ENCODE measurements at places on chromosomes 4 and X.

DNA sequence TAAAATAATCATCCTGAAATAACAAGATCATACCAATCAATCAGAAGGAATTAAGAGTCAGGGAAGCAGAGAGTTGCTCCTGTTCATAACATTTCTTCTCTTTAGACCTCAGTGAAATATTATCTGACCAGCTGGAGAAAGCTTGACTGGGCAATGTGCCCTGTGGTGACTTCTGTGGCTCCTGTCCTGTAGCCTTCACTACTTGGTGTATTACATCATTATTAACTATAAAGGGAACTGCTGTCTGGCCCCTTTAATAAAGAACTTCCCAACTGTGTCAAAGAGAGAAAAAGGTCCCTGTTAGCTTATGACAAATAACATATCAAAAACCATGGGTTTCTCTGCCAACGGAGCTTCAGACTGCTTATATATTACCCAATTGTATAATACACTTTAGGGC lies 18.0 kb downstream of the OPHN1 start:
- DNase-seq, result peak; percentile 37

GRCh38 chrX:129092757-129093156 lies 430.5 kb downstream of the SMARCA1 start:
- DNase-seq, result no peak

DNA sequence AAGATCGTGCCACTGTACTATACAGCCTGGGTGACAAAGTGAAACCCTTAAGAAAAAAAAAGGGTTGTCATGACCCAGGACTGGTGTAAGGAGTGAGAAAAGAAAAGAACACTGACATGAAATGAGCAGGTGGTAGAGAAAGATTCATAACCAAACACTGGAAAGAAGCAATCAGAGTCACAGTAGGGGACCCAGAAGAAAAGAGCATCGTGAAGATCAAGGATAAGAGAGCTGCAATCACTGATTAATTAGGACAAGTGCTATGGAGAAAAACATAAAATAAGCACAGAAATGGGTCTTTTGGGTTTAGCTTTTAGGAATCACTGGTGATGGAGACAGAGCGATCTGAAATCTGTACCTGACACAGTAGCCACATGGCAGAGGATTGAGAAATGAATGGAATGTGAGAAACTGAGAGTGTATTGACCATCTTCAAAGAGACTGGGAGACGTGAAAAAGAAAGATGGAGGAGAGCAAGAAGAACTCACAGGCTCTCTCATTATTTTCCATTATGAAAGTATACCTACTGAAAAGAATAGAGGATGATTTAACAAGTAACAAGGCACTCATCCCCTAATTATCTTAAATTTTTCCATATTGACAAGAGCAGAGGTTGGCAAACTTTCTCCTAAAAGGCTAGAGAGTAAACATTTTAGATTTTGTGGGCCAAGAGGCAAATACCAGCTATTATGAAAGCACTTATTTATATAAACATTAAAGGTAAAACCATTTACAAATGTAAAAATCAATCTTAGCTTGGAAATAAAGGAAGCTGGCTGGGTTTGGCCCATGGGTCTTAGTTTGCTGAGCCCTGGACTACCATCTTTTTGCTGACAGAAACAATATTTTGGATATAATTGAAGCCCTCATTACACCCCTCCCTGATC lies 7.3 kb downstream of the TMEM154 start:
- no peak for DNase-seq

- no peak for DNase-seq
These were observed 199.8 kb upstream of the SFRP2 start for GRCh38 chr4:153988492-153989363.

GRCh38 chr4:116397291-116397690 lies 688.1 kb downstream of the TRAM1L1 start:
- DNase-seq, result no peak

DNA sequence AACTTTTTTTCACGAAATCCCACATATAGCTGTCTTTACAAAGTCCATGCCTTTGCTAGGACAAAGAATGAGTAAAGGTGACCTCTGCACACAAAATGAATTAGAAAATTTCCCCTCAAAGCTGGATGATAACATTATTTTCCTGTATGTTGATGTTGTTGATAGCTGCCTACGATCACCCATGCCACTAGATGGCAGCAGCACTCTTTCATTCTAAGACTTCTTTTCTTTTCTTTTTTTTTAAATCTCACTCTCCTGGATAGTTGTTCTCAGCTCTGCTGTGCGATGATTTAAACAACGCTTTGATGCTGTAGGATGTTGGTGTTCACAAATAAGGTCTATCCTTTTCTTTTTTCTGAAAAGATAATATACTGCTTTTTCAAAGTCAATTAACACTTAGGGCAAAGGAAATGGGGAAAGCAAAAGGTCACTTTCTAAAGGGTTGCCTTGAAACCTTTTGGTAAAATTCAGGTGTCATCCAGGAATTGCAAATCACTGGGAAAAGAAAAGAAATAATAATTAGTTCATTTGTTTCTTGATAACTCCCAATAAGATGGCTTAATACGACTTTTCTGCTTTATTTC lies 266.8 kb downstream of the C4orf33 start:
- peak; percentile 44 for DNase-seq

DNA sequence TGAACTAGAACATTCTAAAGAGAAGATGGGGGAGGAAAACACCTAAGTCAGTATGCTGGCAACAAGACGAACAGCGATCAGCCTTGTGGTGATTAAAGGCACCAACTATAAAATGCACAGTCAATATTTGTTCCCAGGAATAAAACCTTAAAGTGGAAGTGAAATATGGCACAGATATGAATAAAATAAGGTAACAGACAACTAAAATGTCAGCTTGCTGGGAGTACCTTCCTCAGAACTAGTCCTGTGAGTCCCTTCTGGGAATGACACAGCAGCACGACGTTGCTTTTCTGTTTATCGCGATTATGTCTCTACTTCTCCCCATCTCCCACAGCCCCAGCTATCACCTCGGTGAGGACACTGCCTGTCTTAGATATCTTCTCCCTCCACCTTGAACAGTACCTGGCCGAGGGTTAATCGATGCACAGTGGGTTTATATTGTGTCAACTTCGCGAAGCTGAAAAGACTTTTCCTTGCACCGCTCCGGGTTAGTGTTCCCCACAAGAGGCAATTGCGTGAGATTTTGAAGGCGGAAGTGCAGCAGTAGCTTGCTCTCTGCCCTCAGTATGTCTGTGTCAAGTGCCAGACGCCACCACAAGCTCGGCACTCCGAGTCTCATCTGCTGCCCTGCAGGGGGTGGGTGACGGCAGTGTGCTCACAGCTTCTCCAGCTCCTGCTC lies 17.4 kb downstream of the MTNR1A start:
- DNase-seq, result no peak

- DNase-seq, result no peak
These were observed 22.6 kb downstream of the RELL1 start for GRCh38 chr4:37663552-37663951.

DNA sequence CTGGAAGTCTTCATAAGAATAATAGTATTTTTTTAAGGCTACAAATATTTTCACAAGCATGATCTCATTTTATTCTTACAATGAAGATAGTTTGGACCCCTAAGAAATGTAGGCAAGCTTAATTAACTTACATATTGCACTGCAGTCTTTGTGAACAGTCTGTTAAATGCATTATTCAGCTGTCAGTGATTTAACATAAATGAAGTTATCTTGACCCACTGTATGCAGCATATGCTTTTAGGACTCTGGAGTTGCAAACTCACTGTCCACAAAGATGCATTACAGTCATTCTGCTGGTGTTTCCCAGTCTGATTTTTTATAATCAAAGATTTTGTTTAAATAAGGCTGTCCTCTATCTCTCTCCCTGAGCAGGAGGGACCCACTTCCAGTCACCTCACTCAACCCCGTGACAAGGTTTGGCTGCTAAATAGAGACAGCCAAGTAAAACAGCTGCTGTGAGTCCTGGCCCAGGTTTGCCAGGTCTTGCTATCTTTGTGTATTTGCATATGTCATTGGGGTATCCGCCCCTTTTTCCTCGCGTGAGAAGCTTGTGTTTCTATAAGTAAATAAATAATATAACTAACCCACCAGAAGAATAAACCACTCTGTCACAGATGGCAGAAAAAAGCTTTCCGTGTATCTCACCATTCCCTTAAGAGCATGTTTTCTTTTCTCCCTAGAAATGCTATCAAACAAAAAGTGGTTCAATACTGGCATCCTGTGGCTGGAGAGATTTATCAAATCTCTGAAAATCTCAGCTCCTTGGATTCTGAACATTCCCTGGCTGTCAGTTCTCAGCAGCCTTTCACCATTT lies 67.0 kb downstream of the SLC7A11 start:
- DNase-seq, result peak; percentile 34

DNA sequence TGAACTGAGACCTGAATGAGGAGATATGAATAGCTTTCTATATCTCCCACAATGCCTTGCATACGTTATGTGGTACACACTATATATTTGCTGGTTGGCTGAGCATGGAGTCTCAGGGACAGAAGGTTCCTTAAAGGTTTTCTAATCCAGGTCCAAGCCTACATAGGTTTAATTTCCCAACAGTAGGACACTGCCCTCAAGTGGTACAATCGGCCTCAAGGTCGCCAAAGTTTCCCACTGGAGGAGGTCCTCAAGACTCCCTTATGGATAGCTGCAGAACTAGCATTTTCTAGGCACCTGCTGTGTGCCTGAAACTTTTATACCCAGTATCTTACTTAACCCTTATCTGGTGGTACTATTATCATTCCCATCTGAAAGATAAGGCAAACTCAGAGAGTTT lies 21.0 kb upstream of the EFNB1 start:
- no peak for DNase-seq

DNA sequence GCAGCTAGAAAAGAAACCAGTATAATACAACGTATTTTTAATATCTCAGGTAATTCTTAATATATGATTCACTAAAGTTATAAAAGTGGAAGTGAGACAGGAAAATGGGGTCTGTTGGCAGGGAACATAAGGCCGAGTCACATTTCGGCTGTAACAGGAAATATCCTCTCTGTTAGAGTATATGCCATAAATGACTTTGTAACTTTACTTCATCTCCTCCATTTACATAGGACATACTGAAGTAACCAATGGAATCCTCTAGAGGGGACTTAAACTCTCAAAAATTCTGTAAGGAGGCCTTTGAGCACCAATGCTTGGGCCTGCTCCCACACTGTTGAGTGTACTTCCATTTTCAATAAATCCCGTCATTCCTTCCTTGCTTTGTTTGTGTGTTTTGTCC lies 71.3 kb downstream of the ANKRD17 start:
- no peak for DNase-seq

- no peak for DNase-seq
These were observed 34.7 kb downstream of the CCNI start for GRCh38 chr4:77040854-77041725.

- DNase-seq, result no peak
These were observed 113.0 kb upstream of the DCLK2 start for GRCh38 chr4:149965206-149965605.

DNA sequence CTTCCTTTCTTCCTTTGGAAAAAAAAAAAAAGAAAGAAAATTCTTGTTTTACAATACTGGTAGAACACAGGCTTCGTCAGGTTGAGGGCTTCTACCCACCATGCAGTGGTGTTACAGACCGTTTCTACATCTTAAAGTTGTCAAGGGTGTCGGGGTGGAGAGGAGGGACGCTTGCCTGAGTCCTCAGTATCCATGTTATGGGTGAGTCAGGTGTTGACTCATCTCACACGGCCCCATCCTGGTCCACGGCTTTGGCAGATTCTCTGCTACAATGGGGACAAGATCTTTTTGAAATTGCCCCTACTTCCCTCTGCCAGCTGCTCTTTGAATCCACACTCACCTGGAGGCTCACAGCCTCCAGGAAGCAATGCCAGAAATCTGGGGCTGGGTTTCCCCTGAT lies 310.3 kb upstream of the ZFP42 start:
- no peak for DNase-seq

DNA sequence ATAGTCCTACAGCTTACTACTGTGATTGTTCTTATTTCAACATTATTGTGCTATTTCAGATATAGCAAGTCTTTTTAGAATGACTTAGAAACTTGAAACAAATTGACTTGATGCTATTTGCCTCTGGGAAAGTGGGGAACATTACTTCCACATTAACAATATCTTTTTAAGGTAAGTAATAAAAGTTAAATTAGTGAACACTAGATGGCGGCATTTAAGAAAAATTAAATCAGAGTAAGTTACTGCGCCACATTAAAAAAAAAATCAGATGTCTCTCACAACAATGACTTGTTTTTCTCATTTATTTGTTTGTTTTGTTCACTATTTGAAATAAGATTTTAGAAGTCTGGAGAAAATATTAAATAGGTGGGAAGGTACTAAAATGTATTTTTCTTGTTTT lies 1026.9 kb upstream of the SLIT2 start:
- DNase-seq, result peak; percentile 4

GRCh38 chrX:72465889-72466288 lies 106.8 kb downstream of the HDAC8 start:
- no peak for DNase-seq

GRCh38 chr4:17636341-17636695 lies 21.9 kb downstream of the MED28 start:
- DNase-seq, result no peak

DNA sequence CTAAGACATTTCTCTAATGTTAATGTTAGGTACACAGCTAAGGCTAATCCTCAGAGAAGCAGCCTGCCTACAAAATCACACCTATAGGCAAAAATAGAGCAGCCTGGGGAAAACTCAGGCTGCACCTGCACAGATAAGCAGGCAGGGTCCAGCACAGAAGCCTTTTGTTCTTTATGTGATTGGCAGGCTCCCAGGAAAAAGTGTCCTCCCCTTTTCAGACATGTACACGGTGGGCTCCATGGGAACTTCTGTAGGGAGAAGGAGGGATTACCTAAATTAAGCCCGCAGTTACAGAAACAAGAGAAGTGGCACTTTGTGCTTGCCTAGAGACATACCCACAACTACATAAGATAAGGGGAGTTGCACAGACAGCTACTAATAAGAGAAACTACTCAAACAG lies 4.0 kb upstream of the HSPA4L start:
- no peak for DNase-seq

DNA sequence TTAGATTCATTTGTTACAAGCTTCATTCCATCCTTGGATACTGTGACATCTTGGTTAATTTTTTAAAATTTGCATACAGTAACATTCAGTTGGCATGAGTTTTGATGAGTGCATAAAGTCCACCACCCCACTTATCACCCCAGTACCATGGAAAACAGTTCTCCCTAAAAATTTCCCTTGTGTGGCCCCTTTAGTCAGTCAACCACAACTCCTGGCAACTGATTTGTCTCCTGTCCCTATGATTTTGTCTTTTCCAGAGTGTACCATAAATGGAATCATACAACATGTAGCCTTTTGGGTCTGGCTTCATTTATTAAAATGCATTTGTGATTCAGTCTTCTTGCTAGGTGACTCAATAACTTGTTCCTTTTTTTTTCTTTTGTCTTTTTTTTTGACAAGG lies 29.9 kb downstream of the RP2 start:
- DNase-seq, result no peak

DNA sequence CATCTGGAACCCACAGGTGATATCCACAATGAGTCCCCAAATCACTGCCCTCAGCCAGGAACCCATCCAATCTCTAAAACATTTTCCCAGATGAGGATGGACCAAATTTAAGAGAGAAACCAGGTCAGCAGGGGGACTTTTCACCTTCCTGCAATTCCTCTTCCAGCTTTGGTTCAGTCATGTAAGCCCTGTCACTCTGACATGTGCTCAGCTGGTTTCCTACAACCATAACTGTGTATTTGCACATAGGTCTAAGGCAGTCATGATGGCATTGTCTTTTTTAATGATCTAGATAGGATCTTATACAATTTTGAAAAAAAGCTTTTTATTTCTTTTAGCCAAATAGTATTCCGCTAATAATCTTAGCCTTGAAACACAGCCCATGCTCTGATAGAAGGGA lies 6.5 kb downstream of the CXXC4 start:
- no peak for DNase-seq
